ENCODE measurements at places on chromosomes 5 and 9. TPM values are rescaled to one million over a fixed set of nuclear protein-coding genes. Genes with fewer than 3 reads are reported as not detected.

DNA sequence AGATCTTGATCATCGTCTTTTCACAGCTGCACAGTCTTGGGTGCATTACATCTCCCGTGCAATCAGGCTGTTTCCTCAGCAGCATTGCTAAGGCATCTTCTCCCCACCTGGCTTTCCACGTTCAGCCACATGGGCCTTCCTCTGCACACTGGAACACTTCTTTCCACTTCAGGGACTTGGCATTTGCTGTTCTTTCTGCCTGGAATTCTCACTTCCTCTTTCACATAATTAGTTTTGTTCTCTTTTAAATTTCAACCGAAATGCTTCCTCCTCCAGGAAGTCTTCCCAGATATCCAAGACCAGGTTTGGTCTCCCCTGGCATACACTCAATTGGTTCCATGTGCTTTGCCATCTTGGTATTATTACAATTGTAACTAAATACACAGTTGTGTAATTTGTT is 43.8 kb downstream of the WHRN start:
- no peak for DNase-seq
- H3K36me3 ChIP-seq, result peaks cover 8% of the 10 kb centered on the region
- H3K27ac ChIP-seq, result no peak overlapping the region
- H3K4me1 ChIP-seq, result no peaks in the 10 kb centered on the region

GRCh38 chr9:3708751-3709150 is 182.9 kb upstream of the RFX3 start:
- no peaks in the 10 kb centered on the region for H3K36me3 ChIP-seq
- DNase-seq, result no peak
- no peaks in the 10 kb centered on the region for H3K27me3 ChIP-seq
- no peak overlapping the region for H3K4me3 ChIP-seq
- no peak overlapping the region for H3K27ac ChIP-seq

- H3K4me3 ChIP-seq, result no peak overlapping the region
- no peaks in the 10 kb centered on the region for H3K36me3 ChIP-seq
- H3K27ac ChIP-seq, result no peak overlapping the region
- peaks cover 7% of the 10 kb centered on the region for H3K4me1 ChIP-seq
- peak; percentile 59 for DNase-seq
Measured at GRCh38 chr5:110105692-110106091, 416.0 kb downstream of the MAN2A1 start.

GRCh38 chr9:31541721-31542281 is 842.6 kb upstream of the ACO1 start:
- H3K27me3 ChIP-seq, result no peaks in the 10 kb centered on the region
- H3K27ac ChIP-seq, result no peak overlapping the region
- no peaks in the 10 kb centered on the region for H3K36me3 ChIP-seq
- DNase-seq, result no peak
- H3K4me1 ChIP-seq, result peaks cover 26% of the 10 kb centered on the region

- no peaks in the 10 kb centered on the region for H3K27me3 ChIP-seq
- peaks cover 48% of the 10 kb centered on the region for H3K4me1 ChIP-seq
- H3K27ac ChIP-seq, result peak overlapping the region; percentile 53
- peak; percentile 91 for DNase-seq
- no peak overlapping the region for H3K4me3 ChIP-seq
Measured at GRCh38 chr9:127942216-127943010, 4.8 kb upstream of the DPM2 start.

- H3K27ac ChIP-seq, result no peak overlapping the region
- no peak for DNase-seq
- no peaks in the 10 kb centered on the region for H3K27me3 ChIP-seq
- no peaks in the 10 kb centered on the region for H3K36me3 ChIP-seq
- H3K4me1 ChIP-seq, result no peaks in the 10 kb centered on the region
- H3K4me3 ChIP-seq, result no peak overlapping the region
Measured at GRCh38 chr5:61228691-61229280, 66.5 kb upstream of the SMIM15 start.

DNA sequence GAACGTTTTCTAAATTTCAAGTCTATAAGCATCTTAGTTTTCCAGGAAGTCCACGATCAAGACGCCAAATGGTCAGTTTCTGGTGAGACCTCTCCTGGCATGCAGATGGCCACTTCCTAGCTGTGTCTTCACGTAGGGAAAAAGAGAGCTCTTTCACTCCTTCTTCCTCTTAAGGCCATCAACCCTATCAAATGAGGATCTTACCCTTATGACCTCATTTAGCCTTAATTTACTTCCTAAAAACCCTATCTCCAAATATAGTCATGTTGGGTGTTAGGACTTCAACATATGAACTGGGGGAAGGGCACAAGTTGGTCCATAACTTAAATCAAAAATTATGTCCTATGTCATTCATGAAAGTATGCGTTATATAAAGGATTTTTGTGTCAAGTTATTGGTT is 229.5 kb downstream of the ARL15 start:
- H3K27me3 ChIP-seq, result no peaks in the 10 kb centered on the region
- no peaks in the 10 kb centered on the region for H3K36me3 ChIP-seq
- H3K4me3 ChIP-seq, result no peak overlapping the region
- DNase-seq, result no peak
- H3K4me1 ChIP-seq, result no peaks in the 10 kb centered on the region
- H3K27ac ChIP-seq, result no peak overlapping the region

DNA sequence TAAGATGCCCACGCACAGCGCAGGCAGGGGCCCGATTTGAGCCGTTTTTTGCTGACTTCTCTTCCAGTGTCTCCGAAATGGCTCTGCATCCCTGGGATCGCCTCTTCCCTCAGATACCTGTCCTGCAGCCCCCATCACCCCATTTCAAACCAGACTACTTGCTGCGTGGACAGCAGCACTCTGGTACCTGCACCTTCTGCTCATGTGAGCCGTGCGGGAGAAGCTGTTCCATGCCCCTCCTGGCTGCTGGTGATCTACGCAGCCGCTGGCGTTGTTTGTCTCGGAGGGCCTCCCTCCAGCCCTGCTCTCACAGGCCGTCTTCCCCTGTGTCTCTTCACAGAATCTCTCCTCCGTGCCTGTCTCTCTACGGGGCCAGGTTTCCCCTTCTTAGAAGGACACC is 13.4 kb downstream of the CEP72 start:
- no peak overlapping the region for H3K4me3 ChIP-seq
- no peaks in the 10 kb centered on the region for H3K4me1 ChIP-seq
- H3K27ac ChIP-seq, result no peak overlapping the region
- peaks cover 16% of the 10 kb centered on the region for H3K36me3 ChIP-seq
- no peaks in the 10 kb centered on the region for H3K27me3 ChIP-seq
- peak; percentile 26 for DNase-seq

DNA sequence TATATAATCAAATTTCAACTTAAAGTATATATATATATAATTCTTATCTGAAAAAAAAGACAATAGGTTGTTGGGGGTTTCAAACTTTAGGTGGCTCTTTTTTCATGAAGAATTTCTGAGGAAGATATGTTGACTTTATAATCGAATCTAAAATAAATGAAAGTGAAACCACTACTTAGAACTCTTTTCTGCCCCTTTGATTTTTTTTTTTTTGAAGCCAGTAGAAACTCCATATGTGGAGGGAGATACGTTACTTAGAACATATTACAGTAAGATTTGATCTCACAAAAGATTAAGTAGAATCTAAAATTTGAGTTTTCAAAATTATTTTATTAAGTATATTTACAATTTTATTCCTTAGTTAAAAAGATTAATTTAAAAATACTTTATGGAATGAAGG is 96.9 kb downstream of the ATG10 start:
- no peaks in the 10 kb centered on the region for H3K27me3 ChIP-seq
- H3K27ac ChIP-seq, result no peak overlapping the region
- H3K4me3 ChIP-seq, result peak overlapping the region; percentile 37
- H3K36me3 ChIP-seq, result no peaks in the 10 kb centered on the region
- H3K4me1 ChIP-seq, result peaks cover 5% of the 10 kb centered on the region

GRCh38 chr9:71985297-71985911 is 74.0 kb downstream of the C9orf85 start:
- H3K4me1 ChIP-seq, result no peaks in the 10 kb centered on the region
- H3K4me3 ChIP-seq, result no peak overlapping the region
- no peak overlapping the region for H3K27ac ChIP-seq
- no peaks in the 10 kb centered on the region for H3K36me3 ChIP-seq

- no peaks in the 10 kb centered on the region for H3K36me3 ChIP-seq
- no peaks in the 10 kb centered on the region for H3K27me3 ChIP-seq
- DNase-seq, result no peak
- peaks cover 32% of the 10 kb centered on the region for H3K4me1 ChIP-seq
- no peak overlapping the region for H3K4me3 ChIP-seq
Measured at GRCh38 chr9:91500509-91501014, 76.9 kb upstream of the NFIL3 start.

DNA sequence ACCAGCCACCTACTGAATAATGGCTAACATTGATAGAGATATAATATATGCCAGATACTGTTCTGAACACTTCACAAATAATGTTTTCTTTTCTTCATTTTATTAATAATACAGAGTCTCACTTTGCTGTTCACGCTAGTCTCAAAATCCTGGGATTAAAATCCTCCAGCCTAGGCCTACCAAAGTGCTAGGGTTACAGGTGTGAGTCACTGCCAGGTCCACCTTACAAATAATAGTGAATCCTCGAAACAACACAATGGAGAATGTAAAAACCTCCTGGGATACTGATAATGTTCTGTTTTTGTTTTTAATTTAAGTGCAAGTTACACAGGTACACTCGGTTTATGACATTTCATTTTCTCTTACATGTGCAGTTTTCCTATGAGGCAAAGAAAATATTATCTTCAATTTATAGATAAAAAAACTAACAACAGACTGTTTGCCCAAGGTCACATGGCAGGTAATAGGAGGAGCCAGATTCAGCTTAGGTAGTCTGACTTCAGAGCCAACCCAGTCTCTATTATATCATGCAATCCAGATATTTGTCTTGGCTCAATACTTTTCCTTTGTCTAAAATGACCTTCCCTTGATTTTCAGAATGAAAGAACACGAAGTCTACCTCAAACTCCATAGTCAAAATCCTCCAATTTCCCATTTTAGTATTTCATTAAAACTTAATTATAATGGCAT is 7.8 kb downstream of the ZFR start:
- no peak overlapping the region for H3K4me3 ChIP-seq
- H3K4me1 ChIP-seq, result no peaks in the 10 kb centered on the region
- H3K27me3 ChIP-seq, result no peaks in the 10 kb centered on the region
- no peaks in the 10 kb centered on the region for H3K36me3 ChIP-seq

DNA sequence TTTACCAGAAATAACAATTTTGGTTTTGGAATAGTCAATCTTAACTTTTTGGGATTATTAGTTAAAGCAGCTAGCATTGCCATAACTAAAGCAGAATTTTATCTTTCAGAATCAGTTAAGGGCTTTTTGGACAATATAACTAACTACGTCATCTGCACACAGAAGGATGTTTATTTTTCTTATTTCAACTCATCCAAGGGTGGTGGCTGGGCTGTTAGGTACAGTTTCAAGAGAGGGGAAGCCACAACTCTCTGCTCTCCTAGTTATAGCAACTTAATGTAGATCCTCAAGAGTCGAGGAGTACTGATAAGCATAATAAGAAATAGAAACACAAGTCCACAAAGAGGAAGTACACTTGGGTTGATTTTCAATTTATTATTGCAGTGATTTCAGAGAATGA is 65.6 kb downstream of the ANKRD55 start:
- no peaks in the 10 kb centered on the region for H3K27me3 ChIP-seq
- H3K27ac ChIP-seq, result no peak overlapping the region
- no peak overlapping the region for H3K4me3 ChIP-seq
- no peaks in the 10 kb centered on the region for H3K36me3 ChIP-seq
- no peaks in the 10 kb centered on the region for H3K4me1 ChIP-seq
- DNase-seq, result no peak

DNA sequence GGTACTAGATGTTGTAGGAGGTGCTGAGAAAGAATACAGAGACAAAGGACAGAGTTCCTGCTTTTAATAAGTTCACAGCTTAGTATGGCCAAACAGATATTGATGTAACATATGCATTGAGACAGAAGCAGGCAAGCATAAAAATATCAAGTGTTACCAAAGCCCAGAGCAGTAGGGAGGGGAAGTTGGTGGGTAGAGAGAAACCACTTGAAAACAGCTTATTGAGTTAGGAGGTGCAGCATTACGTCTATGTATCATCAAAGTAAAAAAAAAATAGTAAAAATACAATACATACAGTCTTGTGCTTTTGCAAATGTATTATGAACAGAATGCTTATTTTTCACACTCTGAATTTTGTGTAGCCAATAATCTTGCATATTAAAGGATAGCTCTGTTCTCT is 441.8 kb upstream of the SGCD start:
- H3K4me3 ChIP-seq, result no peak overlapping the region
- H3K27ac ChIP-seq, result no peak overlapping the region
- no peaks in the 10 kb centered on the region for H3K36me3 ChIP-seq
- DNase-seq, result no peak
- H3K27me3 ChIP-seq, result no peaks in the 10 kb centered on the region
- H3K4me1 ChIP-seq, result no peaks in the 10 kb centered on the region

DNA sequence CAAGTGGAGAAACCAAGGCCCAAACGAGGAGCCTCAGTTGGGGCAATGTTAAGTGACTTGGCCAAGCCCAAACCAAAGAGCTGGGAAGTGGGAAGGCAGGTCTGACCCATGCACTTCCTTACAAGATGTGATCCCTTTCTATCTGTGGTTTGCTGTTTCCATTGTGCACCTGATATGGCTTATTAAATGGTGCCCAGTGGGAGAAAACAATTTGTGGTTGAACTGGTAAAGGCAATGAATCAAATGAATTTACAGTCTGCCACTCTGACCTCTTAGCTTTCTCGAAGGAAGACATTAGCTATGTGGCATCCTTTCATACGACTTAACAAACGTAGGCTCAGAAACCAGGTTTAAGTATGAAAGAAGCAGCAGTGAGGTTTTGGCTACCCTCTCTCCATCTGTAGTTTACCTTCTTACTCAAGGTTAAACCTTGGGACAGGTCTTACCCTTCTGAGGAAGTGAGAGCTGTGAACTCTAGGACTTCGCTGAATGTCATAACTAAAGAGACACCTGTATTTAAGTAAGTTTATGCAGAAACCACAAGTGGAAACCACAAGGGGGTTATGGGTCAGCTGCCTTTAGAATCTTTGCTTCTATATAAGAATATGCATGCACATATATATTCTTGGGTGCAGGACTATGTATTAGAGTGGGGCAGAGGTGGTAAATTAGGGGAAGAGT is 100.5 kb upstream of the SPATA31D4 start:
- H3K4me1 ChIP-seq, result peaks cover 35% of the 10 kb centered on the region
- DNase-seq, result no peak
- peak overlapping the region; percentile 40 for H3K27ac ChIP-seq
- no peaks in the 10 kb centered on the region for H3K36me3 ChIP-seq
- no peak overlapping the region for H3K4me3 ChIP-seq

- no peaks in the 10 kb centered on the region for H3K27me3 ChIP-seq
- no peaks in the 10 kb centered on the region for H3K36me3 ChIP-seq
- H3K4me3 ChIP-seq, result no peak overlapping the region
- H3K27ac ChIP-seq, result no peak overlapping the region
- no peak for DNase-seq
- no peaks in the 10 kb centered on the region for H3K4me1 ChIP-seq
Measured at GRCh38 chr5:127042593-127042992, 12.2 kb upstream of the MARCHF3 start.

- no peak for DNase-seq
- peaks cover 19% of the 10 kb centered on the region for H3K4me1 ChIP-seq
- H3K36me3 ChIP-seq, result no peaks in the 10 kb centered on the region
- H3K27ac ChIP-seq, result no peak overlapping the region
Measured at GRCh38 chr9:133656211-133657119, 20.3 kb downstream of the DBH start.

CDKN2A gene
- 1.4 TPM for total RNA-seq

CYLC2 gene
- total RNA-seq, result not detected

GABBR2 gene
- under 0.01 TPM for total RNA-seq

All from sigmoid colon (tissue), 7 donors.